ENCODE measurements at places on chromosomes 13 and 19. TPM values are rescaled to one million over a fixed set of nuclear protein-coding genes. Genes with fewer than 3 reads are reported as not detected.

The PTGER1 gene
- 9.7 TPM for total RNA-seq

DNA sequence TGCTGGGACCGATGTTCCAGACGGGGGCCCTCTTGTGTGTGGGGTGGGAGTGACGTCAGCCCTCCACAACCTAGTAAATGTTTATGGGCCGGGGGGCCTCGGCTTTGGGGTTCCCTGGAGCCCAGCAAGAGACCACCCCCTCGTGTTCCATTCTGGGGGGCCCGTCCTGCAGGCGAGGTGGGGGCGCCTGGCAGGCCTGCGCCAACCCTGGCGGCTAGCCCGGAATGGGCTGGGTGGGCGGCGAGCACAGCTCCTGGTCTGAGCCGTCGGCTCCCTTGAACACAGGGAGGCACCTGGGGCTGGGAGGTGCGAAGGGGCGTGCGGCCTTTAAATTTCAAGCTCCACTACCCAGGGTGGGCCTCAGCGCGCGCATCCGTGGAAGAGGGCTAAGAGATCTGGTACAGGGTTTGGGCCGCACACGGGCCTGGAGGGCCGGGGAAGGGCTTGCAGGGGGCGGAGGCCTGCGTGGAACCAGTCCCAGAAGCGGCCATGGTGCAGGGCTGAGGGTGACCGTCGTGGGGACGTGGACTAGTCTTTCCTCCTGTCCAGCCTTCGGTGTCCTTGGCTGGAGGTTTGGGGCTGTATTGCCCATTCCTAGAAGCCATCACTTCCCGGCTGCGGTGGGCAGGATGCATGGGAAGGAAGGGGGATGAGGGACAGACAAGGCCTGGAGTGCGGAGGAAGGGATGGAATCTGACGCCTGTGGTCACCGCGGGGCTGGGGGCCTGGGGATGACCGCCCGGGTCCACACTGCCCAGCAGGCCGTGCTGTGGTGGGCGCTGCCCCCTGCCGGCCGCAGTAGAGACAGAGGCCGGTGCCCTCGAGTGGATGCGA is 11.4 kb downstream of the NDUFA11 start:
- peak; percentile 41 for DNase-seq
- no peak overlapping the region for H3K27ac ChIP-seq
- H3K4me1 ChIP-seq: peaks cover 6% of the 10 kb centered on the region
- no peaks in the 10 kb centered on the region for H3K27me3 ChIP-seq
- no peak overlapping the region for H3K4me3 ChIP-seq
- H3K36me3 ChIP-seq: peaks cover 13% of the 10 kb centered on the region

DNA sequence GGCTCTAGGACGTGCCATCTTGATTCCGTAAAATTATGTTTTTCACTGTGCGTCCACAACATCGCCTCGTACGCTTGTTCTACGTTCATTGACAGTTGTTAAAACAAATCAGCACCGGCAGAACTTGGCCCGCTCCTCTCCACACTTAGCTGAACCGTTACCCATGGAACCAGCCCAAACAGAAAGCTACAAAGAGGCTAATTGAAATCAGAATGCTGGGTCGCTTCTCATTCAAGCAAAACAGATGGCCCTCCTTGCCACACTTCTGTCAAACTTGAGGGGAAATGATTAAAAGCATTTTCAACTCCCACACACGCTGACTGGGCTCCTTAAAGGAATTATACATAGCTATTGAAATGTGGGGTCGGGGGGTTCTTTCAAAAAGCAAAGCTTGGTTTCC is 71.6 kb downstream of the TM9SF2 start:
- H3K27ac ChIP-seq: no peak overlapping the region
- no peaks in the 10 kb centered on the region for H3K36me3 ChIP-seq
- H3K27me3 ChIP-seq: no peaks in the 10 kb centered on the region
- no peak overlapping the region for H3K4me3 ChIP-seq
- no peak for DNase-seq

The KL gene
- total RNA-seq: under 0.01 TPM

- H3K27ac ChIP-seq: no peak overlapping the region
- no peaks in the 10 kb centered on the region for H3K36me3 ChIP-seq
- H3K4me1 ChIP-seq: no peaks in the 10 kb centered on the region
These were observed 152.7 kb downstream of the KCNRG start for GRCh38 chr13:50167967-50168366.

DNA sequence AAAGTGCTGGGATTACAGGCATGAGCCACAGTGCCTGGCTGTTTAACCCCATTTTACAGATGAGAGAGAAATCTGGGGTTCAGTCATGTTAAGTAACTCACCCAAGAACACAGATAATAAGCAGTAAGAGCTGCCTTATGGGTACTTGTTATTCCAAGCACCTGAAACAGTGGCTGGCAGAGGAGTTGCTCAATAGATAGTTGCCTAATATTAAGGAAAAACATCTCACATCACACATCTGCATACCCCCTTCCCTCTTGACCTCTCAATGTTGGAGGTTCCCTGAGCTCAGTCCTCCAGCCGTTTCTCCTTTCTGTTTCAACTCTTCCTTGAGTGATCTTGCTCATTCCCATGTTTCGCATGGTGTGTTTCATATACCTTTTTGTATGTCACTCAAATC is 401.9 kb downstream of the KLF12 start:
- no peaks in the 10 kb centered on the region for H3K36me3 ChIP-seq
- DNase-seq: no peak
- H3K4me3 ChIP-seq: no peak overlapping the region
- no peak overlapping the region for H3K27ac ChIP-seq
- no peaks in the 10 kb centered on the region for H3K27me3 ChIP-seq

GRCh38 chr13:52600666-52601065 is 41.6 kb upstream of the HNRNPA1L2 start:
- no peaks in the 10 kb centered on the region for H3K27me3 ChIP-seq
- no peaks in the 10 kb centered on the region for H3K36me3 ChIP-seq
- peak; percentile 35 for DNase-seq
- no peaks in the 10 kb centered on the region for H3K4me1 ChIP-seq
- H3K4me3 ChIP-seq: peak overlapping the region; percentile 53

DNA sequence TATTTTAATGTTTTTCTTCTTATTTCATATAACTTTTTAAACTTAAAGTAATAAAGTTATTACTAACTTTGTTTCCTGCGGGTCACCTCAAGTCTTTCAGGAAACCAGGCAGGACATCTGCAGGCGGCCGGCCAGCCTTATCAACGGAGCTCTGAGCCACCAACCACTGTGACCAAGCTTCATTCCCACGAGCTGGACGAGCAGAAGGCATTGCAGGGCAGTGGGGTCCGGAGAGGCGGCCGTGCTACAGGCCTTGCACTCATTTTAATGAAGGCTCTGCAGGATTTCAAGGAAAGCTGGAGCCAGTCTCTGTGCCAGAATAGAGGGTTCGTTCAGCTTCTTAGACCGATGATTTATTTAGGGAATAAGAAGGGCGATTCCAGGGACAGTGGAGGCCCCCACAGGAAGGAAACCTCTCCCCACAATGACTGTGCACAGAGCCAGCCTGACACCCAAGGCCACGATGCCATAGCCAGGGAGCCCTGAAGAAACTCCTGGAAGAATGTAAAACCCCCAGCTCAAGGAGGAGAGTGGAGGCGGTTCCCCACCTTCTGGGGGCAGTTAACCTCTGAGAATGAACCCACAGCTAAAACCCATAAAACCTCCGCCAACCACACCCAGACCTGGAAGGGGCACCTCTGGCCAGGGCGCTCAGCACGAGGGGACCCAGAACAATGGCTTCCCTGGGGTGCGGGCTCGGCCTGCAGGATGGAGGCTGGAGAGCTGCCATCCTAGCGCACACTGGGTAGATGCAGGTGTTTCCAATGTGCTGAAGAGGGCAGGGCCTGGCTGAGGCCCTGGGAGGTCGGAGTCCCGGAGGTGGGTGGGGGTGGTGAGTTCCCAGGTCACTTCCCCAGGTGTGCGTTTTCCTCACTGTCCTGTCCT is 75.0 kb downstream of the RASA3 start:
- H3K4me1 ChIP-seq: peaks cover 14% of the 10 kb centered on the region
- no peaks in the 10 kb centered on the region for H3K27me3 ChIP-seq
- H3K4me3 ChIP-seq: no peak overlapping the region
- H3K27ac ChIP-seq: peak overlapping the region; percentile 5
- DNase-seq: no peak

The SYNGR4 gene
- total RNA-seq: not detected

- no peak overlapping the region for H3K4me3 ChIP-seq
- no peaks in the 10 kb centered on the region for H3K27me3 ChIP-seq
- no peaks in the 10 kb centered on the region for H3K4me1 ChIP-seq
- H3K36me3 ChIP-seq: no peaks in the 10 kb centered on the region
These were observed 51.4 kb downstream of the NBEA start for GRCh38 chr13:34993470-34993869.

- H3K27me3 ChIP-seq: no peaks in the 10 kb centered on the region
- H3K36me3 ChIP-seq: no peaks in the 10 kb centered on the region
- no peaks in the 10 kb centered on the region for H3K4me1 ChIP-seq
These were observed 1132.7 kb downstream of the SLITRK1 start for GRCh38 chr13:82749551-82749950.

GRCh38 chr19:43265664-43266025 is 3.7 kb downstream of the PSG9 start:
- no peak overlapping the region for H3K4me3 ChIP-seq
- H3K27me3 ChIP-seq: no peaks in the 10 kb centered on the region
- H3K4me1 ChIP-seq: peaks cover 12% of the 10 kb centered on the region
- no peaks in the 10 kb centered on the region for H3K36me3 ChIP-seq
- no peak for DNase-seq

- H3K27me3 ChIP-seq: peaks cover 23% of the 10 kb centered on the region
- no peaks in the 10 kb centered on the region for H3K4me1 ChIP-seq
- no peaks in the 10 kb centered on the region for H3K36me3 ChIP-seq
These were observed 1.4 kb downstream of the ANKRD27 start for GRCh38 chr19:32673573-32673972.

The ZSCAN1 gene
- under 0.01 TPM for total RNA-seq

GRCh38 chr13:97640268-97640667 is 206.3 kb downstream of the RAP2A start:
- no peaks in the 10 kb centered on the region for H3K27me3 ChIP-seq
- no peaks in the 10 kb centered on the region for H3K36me3 ChIP-seq
- H3K4me1 ChIP-seq: no peaks in the 10 kb centered on the region

DNA sequence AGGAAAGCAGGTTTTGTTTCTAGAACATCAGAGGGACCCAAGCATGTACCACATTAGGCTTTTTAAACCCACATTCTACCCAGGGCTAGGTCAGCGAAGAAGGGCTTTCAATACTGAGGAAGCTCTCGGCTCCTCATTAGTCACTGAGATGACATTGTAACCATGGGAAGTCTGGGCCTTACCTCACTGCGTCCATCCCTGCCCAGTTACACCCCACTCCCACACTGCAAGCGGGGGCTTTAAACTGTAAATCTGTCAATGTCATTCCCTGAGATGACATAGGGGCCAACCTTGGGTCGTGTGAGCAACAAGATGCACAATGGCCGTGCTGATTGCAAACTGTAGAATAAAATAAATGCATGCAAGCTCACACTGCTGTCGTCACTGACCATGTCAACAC is 21.7 kb upstream of the TFDP1 start:
- no peaks in the 10 kb centered on the region for H3K36me3 ChIP-seq
- peaks cover 2% of the 10 kb centered on the region for H3K27me3 ChIP-seq
- H3K27ac ChIP-seq: no peak overlapping the region
- H3K4me1 ChIP-seq: no peaks in the 10 kb centered on the region
- H3K4me3 ChIP-seq: no peak overlapping the region
- no peak for DNase-seq

The CD37 gene
- total RNA-seq: not detected

GRCh38 chr13:25207291-25207810 is 35.3 kb upstream of the AMER2 start:
- no peaks in the 10 kb centered on the region for H3K36me3 ChIP-seq
- H3K4me3 ChIP-seq: no peak overlapping the region
- H3K27ac ChIP-seq: no peak overlapping the region
- H3K27me3 ChIP-seq: no peaks in the 10 kb centered on the region
- no peak for DNase-seq

The ALOX5AP gene
- not detected for total RNA-seq

DNA sequence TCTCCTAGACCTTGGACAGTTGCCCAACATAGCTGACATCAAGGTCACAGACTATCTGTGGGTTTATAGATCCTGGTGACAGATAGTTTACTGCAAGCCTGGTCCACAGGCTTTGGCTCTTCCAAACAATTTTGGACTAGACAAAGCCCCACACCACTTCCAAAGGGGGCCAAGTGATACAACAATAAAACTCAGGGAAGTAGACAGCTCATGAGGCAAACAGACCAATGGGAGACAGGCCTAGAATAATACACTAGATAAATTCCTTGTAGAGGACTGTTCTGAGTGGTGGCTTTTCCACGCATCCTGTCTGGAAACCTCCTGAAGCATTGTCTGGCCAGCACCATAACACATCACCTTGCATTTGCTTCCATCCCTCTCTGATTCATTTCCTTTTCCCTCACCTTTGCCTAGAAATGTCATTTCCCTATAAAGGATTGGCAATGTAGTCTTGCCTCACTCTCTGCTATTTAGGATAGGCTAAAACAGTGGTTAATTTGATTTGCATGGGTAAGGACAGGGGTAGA is 284.2 kb downstream of the POU4F1 start:
- no peaks in the 10 kb centered on the region for H3K36me3 ChIP-seq
- no peaks in the 10 kb centered on the region for H3K4me1 ChIP-seq

The ZSWIM9 gene
- 5.1 TPM for total RNA-seq

The USHBP1 gene
- total RNA-seq: not detected

DNA sequence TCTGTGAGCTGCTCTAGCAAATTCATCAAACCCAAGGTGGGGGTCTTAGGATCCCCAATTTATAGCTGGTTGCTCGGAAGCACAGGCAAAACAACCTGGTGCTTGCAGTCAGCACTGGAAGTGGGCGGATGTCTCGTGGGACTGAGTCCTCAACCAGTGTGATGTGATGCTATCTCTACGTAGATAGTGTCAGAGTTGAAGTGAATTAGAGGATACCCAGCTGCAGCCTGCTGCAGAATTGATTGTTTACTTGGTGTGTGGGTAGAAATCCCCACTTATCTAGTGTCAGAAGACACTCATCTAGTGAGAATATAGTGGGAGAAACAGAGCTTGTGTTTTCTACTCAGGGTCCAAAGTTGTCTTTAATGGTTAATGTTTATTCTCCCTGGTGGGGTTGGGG is 63.3 kb downstream of the CBY2 start:
- no peaks in the 10 kb centered on the region for H3K4me1 ChIP-seq
- H3K27me3 ChIP-seq: no peaks in the 10 kb centered on the region
- no peaks in the 10 kb centered on the region for H3K36me3 ChIP-seq
- no peak overlapping the region for H3K4me3 ChIP-seq

DNA sequence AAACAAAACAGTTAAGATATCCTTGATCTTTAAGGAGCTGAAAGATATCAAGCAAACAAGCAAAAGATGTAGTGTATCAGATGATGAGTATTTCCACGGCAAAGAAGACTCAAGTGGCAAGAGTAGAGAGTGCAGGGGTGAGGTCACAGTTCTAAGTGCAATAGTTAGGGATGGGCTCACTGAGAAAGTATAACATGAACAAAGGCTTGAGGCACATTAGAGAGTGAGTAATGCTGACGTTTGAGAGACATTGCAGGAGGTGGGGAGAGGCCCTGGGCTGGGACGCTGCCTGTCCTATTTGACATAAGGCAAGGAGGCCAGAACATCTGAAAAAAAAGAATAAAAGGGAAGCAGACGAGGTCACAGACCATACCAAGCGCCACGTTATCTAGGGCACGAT is 1.4 kb downstream of the DUXA start:
- no peaks in the 10 kb centered on the region for H3K27me3 ChIP-seq
- H3K27ac ChIP-seq: no peak overlapping the region
- DNase-seq: no peak
- no peak overlapping the region for H3K4me3 ChIP-seq
- H3K4me1 ChIP-seq: no peaks in the 10 kb centered on the region

The CARM1 gene
- 17.2 TPM for total RNA-seq
